ENCODE measurements at places on chromosomes 2 and 18. TPM values are rescaled to one million over a fixed set of nuclear protein-coding genes. Genes with fewer than 3 reads are reported as not detected.

The VWA3B gene
- not detected for total RNA-seq

The TRABD2A gene
- 53.6 TPM for total RNA-seq

The ACTR1B gene
- 124 TPM for total RNA-seq

The MREG gene
- total RNA-seq = 7.3 TPM

The C18orf32 gene
- total RNA-seq = 25.9 TPM

The CD302 gene
- 0.19 TPM for total RNA-seq

The ASPRV1 gene
- total RNA-seq = 1.5 TPM

DNA sequence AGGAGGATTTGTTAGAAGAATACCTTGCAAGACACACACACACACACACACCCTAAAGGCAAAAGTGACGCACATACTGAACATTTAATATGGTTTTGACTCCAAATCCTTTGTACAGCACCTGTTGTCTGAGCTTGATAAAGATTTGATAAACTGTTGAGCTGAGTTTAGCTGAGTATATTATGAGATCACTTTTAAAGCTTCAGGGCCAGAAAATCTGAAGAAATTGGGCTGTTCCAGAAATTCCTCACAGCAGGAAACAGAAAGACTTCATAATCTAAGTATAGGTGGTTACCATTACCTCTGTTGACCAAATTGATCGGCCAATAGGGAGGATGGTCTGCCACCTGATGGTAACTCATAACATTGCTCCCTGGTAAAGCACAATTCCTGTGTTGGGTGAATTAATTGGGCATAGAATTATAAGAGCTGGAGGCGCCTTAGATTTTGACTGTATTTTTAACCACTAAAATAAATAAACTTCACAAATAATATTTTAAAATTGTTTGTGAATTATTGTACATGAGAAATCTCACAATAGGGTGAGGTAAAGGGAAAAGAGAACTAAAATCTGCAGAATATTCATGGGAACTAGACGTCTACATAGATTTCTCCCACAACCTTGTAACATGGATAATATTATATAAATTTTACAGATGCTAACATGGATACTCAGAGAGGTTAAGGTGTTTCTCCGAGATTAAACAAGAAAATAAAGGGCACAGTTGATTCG is 21.8 kb upstream of the RPIA start:
- peak; percentile 13 for DNase-seq

DNA sequence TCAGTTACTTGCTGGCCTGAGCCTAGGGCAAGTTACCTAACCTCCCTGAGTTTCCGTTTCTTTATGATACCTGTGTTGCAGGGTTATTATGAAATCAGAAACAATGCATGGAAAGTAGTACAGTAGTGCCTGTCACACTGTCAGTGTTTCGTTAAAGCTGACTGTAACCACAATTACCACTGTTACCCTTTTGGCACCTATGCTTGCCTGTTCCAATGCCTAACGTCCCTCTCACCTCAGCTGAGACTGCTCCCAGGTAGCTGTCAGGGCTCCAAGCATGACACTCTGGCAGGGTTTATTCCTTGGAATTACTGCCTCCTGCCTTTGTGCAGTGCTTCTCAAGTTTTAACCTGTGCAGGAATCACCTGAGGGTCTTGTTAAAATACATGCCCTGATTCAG is 135.2 kb upstream of the RBMS1 start:
- DNase-seq = no peak

GRCh38 chr18:28365411-28365831 is 188.5 kb upstream of the CDH2 start:
- no peak for DNase-seq

- no peak for DNase-seq
Observed at GRCh38 chr2:37851828-37852584, 73.1 kb upstream of the RMDN2 start.

- no peak for DNase-seq
Observed at GRCh38 chr18:48637081-48637990, 98.5 kb downstream of the CTIF start.

- DNase-seq = no peak
Observed at GRCh38 chr2:6975988-6976387, 58.8 kb downstream of the RNF144A start.

GRCh38 chr2:96799623-96799935 is 16.5 kb upstream of the CNNM3 start:
- DNase-seq = no peak

DNA sequence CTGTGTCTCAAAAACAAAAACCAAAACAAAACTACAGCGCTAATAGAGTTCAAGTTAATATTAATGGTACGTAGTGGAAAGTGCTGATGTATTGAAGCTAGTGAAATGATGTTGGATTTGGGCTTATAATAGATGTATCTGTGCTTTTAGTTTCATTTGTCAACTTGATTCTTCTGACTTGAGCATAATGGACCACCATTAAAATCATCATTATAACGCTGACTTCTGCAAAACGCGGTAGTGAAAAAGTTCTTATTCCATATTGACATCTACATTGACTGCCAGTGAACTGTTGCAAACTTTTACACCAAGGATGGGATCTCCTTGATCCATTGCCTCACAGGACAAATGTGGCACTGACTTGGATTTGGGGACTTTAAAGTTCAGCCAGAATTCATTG is 85.0 kb downstream of the LPIN1 start:
- no peak for DNase-seq

GRCh38 chr2:215460682-215461382 is 25.0 kb upstream of the FN1 start:
- DNase-seq = no peak

- no peak for DNase-seq
Observed at GRCh38 chr2:182542501-182543258, 115.8 kb upstream of the PDE1A start.

- DNase-seq = no peak
Observed at GRCh38 chr2:5164776-5165525, 527.2 kb upstream of the SOX11 start.

DNA sequence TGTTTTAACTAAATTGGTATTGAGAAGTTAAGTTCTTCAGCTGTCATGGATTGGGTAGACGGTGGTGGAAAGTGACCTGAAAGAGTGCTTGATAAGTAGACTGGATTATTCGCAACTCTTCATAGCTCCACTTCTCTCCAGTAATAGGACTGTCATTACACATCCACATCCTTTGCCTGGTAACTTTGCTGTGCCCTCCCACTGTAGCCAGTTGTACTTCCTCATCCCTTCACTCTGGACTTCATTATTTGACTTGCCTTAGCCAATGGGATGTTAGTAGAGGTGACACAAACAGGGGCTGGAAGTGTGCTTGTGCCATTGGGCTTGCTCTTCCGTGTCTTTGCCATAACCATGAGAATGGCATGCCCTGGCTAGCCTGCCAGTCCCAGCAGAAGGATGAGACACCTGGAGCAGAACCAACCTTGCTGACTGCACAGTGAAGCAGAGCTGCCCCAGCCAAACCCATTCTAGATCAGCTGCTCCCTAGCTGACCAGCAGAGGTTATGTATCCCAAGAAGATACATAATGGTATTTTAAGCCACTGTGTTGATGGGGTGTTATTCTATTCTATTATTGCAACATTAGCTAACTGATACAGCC is 16.9 kb downstream of the QPCT start:
- DNase-seq = no peak

- no peak for DNase-seq
Observed at GRCh38 chr2:2575181-2575577, 244.1 kb upstream of the MYT1L start.

GRCh38 chr2:101282980-101283379 is 25.5 kb downstream of the RNF149 start:
- DNase-seq = no peak

DNA sequence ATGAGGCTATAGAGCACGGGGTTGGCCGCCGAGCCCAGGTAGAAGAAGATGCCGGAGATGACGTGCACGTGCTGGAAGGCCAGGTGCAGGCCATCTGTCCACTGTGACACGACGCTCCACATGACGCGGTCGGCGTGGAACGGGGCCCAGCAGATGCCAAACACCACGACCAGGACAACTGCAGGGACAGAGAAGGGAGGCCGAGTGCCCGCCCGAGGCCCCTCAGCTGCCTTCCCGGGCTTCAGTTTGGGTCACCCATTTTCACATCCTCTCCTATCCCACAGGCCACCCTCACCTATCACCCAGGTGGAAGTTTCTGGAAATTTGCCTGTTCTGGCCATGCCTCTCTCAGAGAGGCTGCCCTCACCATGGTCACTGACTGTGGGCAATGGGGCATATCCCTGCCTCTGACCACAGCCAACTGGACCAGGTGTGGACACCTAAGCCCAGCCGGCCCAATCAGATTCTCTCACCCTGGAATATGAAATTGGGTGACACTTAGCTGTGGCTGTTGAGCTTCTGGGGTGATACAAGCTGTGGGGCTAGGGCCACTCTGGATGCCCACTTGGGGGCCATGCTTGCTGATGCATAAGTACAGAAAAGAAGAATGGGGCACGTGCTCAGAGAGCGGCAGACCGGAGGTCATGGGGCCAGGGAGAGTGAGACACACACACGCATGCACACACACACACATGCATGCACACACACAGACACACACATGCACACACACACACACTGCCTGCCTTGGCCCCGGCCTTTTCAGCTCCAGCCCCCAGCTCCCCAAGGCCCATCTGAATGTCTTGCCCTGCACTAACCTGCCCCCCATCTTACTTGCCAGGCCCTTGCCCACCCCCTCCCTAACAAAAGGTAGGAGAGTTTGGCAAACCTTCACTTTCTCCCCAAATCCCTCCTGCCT is 4.7 kb downstream of the NMUR1 start:
- no peak for DNase-seq

GRCh38 chr2:196712867-196713266 is 73.4 kb downstream of the CCDC150 start:
- no peak for DNase-seq

- no peak for DNase-seq
Observed at GRCh38 chr2:178202927-178203326, 8.6 kb downstream of the OSBPL6 start.

GRCh38 chr2:38146275-38146906 is 70.4 kb upstream of the CYP1B1 start:
- DNase-seq = peak; percentile 4

DNA sequence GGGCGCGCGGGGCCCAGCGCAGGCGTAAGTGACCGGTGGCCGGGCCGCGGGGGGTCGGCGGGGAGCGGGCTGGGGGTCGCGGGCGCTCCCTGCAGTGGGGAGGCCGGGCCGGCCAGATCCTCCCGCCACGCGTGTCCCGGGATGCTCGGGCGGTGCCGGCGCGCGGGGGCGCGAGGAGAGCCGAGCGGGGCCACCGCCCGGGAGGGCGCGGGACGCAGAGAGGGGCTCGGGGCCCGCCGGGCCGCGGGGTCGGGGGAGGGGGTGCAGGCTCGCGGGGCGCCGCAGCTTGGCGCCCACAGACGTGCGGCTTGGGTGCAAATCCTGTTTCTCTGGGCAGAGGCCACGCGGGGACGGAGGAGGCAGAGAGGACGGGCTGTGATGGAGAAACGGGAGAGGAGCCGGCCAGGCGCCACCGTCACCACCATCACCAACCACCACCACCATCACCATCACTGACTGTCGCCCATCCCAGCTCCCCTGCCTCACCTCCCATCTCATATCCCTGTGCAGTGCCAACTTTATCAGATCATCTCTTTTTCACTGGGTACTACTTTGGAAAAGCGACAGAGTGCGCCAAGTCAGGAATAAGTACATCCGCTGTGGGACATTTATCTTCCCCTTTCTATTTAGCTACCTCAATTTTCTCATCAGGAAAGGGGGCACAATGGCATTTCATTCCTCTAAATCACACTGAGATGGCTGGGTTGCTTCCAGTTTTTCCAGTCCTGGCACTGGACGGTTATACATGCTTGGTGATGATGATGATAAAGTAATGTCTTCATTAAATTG is 97.2 kb upstream of the GPR45 start:
- DNase-seq = no peak

DNA sequence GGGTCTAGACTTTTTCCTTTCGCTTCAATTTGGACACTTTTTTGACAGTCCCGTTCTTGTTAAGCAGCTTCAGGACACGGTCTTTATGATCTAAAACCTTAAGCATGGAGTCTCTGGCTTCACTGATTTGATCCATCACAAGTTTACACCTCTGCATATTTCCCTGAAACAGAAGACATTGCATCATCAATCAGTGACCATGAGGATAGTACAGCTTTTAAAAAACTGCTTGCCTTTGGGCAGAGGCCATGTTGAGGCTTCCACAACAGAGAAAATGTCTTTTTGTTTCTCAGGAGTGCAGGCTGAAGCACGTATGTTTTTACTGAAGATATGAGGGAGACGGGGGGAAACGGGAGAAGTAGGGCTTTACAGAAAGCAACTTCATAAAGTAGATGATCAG is 56.2 kb upstream of the AMMECR1L start:
- no peak for DNase-seq

DNA sequence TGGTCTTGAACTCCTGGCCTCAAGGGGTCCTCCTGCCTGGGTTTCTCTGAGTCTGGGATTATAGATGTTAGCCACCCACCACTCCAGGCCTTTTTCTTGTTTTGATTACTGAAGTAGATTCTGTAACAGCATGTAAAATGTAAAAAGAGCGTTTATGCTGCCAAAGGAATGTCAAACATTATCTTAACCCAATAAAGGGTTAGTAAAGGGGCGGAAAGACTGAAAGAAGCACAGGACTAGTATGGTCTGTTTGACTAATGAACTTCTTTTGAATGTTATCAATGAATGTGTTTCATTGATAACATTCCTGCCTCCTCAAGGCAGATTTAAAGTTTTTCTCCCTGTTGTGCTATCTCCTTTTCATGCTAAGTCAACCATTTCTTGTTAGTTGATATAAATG is 29.4 kb downstream of the GPD2 start:
- DNase-seq = no peak

GRCh38 chr2:85750587-85751575 is 2.9 kb upstream of the ATOH8 start:
- DNase-seq = peak; percentile 68

DNA sequence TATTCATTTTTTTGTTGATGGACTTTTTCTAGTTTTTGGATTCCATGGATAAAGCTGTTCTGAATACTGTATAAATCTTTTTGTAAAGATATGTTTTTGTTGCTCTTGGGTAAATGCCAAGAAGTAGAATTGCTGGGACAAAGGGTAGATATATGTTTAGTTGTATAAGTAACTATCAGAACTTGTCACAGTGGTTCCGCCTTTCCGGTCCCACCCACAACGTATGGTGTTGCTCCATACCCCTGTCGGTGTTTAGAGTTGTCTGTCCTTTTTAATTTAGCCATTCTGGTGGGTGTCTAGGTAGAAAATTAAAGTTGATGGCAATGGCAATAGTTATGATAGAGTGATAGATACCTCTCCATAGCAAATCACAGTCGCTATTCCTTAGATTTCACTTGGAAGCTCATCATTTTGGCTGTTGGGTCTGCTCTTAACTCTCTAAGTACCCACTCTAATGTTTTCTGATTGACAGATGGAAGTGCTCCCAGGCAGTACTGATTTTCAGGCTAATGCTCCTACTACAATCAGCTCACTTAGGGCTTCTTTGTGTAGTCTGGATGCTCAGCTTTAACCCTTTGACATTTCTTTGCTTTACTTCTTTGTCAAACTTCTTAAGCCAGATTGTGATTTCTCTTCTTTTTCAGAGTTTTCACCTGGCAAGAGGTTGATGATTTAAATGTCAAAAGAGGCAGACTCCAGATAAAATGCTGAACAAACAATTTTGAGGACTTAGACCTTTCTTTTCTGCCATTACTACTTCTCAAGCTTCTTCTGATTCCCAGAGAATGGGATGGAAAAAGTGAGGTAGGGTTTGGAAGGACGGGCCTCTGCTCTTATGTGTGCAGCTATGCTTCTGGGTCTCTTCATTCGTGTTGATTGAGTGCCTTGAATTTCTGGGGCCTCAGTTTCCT is 156.4 kb downstream of the AQP4 start:
- no peak for DNase-seq

All from activated naive CD4-positive, alpha-beta T cell treated with anti-CD3 and anti-CD28 coated beads, Interleukin-2, amount 50 U/mL, for 72 hours (primary cell).